ENCODE measurements at places on chromosomes 7 and 10.

- peak; percentile 8 for DNase-seq
These were observed 235.7 kb downstream of the AGMO start for GRCh38 chr7:15326044-15326644.

- DNase-seq, result peak; percentile 86
These were observed 59.2 kb downstream of the WIPF3 start for GRCh38 chr7:29865526-29865925.

DNA sequence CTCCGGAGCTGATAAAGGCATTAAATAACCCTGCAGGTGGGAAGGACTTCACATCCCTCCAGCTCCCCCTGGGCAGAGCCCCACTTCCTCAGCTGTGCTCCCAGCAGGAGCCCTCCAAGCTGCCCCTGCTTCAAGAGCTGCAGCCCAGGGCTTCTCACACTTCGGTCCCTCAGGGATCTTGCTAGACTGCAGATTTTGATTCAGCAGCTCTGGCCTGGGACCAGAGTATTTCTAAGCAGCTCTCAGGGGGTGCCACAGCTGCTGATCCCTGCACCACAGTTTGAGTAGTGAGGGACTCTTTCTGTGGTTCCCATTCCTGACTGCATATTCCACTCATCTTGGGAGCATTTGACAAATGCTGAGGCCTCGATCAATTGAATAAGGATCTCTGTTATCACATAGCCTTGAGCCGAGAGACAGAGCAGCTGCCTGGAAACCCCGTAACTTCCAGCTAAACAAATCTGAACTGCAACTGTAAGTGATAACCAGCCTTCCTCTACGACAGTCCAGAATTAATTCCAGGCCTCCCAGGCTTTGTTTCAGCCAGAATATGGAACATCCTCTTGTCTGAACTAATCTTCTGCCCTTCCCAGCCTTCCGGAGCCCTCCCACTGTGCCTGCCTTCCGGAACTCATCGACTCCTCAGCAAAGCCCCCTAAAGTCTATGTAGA is 161.4 kb downstream of the CCDC3 start:
- no peak for DNase-seq

GRCh38 chr10:130202984-130203621 is 66.9 kb downstream of the GLRX3 start:
- no peak for DNase-seq

DNA sequence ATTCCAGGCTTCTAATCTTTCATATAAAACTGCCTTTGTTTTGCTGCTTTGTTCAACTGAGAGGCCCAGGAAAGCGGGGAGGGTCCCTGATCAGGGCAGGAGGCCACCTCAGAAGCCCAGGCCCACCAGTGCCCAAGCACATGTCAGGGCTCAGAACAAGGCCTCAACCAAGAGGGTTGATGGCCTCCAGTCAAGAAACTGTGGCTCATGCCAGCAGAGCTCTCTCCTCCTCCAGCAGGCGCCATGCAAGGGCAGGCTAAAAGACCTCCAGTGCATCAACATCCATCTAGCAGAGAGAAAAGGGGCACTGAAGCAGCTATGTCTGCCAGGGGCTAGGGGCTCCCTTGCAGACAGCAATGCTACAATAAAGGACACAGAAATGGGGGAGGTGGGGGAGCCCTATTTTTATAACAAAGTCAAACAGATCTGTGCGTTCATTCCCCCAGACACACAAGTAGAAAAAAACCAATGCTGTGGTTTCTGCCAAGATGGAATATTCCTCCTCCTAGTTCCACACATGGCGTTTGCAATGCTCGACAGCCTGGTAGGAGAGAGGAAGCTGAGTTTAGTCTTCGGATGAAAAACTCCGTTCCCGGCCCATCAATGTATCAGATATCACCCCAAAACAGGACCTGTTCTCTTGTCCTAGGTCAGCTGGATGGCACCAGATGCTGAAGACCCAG is 34.0 kb downstream of the PSAP start:
- DNase-seq, result no peak

DNA sequence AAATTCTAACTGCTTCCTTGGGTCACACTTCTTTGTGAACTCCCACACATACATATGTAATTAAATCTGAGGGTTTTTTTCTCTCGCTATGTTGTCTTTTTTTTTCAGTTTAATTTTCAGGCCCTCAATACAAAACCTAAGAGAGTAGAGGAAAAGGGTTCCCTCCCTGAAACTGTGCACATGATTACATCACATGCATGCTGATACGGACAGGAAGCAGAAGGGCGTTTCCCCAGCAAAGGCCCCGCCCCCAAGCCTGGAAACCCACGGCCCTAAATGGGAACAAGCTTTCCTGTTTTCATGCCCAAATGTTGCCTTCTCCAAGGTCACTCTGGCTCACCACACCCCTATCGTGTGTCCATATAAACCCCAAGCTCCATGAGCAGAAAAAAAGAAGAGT is 115.4 kb downstream of the TEX36 start:
- DNase-seq, result no peak

DNA sequence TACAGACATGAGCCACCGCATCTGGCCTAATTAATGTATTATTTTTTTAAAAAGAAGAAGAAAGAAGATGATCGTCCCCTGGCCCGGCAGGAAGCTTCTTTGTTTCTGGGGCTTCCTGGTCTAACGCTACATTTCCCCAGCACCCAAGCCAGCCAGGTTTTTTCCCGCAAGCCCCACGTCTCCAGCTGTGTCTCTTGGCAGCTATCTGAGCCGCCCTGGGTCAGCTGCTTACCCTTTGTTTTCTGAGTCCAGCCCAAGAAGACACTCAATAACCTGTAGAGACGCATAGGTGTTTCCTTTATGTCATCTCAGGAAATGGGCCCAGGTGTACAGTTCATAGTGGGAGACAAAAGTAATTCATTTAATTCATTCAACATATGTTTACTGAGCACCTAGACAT is 110.2 kb downstream of the MTPAP start:
- no peak for DNase-seq

Data from AG20443 (cell line).